ENCODE measurements at places on chromosomes 12 and 14.

- DNase-seq, result peak; percentile 40
Measured at GRCh38 chr14:77707355-77707723, 484 bp downstream of the ALKBH1 start.

GRCh38 chr12:18391151-18391550 is 129.8 kb downstream of the PIK3C2G start:
- DNase-seq, result no peak

DNA sequence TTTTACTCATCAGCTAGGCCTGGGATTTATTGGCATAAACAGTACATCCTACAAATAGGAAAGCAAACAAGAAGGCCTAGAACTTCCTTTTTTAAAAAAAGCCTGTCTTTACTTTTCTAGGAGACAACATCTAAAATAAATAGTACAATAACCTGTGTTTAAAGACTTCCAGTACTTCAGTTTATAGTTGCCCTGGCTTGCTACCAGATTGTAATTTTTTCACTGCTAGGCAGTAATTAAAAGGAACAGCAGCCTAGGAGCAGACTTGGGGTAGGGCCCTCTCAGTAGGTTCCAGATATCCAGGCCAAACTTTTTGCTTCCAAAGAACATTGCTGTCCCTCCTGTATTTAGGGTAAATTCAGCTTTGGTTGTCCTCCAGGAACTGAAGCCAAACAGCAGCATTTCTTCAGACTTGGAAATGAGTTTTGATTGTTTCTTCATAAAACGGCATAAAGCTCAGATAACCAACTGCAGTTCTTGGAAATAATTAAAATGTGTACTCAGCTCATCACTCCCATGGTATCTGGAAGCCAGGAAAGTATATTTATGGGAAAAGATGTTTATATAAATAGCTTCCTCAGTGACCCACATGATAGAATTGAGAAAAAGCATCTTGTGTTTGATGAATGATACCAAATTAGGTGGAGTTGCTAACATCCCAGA is 61.7 kb downstream of the PPP1R36 start:
- no peak for DNase-seq

DNA sequence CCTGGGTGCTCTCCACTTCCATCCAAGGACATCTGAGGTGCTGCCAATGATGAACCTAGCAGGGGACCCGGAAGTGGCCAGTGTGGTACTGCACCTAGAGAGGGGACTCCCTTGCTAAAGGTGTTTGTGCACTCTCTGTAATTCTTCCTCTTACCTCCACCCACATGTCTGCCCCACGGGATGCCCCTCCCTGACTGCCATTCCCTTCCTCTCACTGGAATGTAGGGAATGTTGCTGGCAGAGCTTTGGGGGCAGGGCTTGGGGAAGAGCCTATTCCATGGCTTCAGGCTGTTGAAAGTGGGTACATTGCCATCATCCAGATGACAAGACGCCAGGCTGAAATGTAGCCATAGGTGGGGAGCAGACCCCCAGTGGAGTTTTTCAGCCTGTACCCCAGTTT is 153.2 kb downstream of the SMOC1 start:
- no peak for DNase-seq

DNA sequence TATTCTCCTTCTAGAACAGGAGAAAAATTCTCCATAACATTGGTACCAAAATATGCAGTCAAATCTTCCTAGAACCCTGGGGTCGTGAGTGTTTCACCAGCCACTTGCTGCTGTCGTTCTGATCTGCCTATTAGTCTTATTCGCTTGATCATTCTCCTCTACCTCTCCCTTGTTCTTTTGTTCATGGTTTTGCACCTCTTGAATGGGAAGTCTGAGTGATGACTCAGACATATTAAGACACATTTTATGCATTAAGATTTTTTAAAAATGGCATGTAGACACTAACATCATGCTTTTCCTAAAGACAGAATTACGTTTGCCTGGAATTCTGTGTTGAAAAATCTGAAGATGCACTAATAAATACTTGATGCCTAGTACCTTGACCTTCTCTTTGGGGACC is 159.2 kb upstream of the LRIG3 start:
- DNase-seq, result no peak

- DNase-seq, result peak; percentile 16
Measured at GRCh38 chr12:78530100-78530765, 334.3 kb upstream of the SYT1 start.

GRCh38 chr12:124144531-124145194 is 150.2 kb upstream of the RFLNA start:
- no peak for DNase-seq

GRCh38 chr12:78293059-78293686 is 462.5 kb downstream of the NAV3 start:
- no peak for DNase-seq

DNA sequence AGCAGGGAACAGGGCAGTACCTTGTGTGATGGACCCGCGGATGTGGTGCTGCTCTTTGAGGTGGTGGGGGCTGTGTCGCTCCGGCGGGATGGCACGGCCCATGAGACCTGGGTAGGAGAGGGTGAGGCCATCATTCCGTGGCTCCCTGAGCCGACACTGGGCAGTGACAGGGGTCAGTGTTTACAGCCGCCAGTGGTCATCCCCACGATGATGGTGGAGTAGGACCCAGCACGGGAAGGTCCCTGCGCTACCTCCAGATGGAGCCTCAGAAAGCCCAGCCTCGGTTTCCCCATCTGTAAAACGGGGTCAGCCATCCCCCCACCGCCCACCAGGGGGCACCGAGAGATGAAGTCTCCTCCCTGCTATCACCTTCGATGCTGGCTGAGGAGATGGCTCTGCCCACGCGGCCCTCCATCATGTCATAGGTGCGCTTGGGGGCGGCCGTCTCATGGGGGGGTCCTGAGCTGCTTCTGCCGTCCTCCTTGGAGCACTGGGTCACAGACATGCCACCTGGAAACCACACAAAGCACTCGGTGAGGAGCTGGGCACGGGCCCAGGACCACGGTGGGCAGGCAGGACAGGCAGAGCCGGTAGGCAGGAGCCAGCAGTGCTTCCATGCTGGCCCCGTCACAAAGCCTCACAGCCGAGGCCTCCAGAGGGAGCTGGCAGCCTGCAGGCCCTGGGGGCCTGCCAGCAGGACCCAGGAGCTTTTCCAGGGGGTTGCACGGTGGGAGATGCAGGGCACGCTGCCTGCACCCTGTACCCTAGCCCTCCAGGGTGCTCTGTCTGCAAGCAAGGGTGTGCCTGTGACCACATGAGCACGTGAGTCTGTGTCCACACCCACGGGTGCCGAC is 53.1 kb downstream of the RFLNA start:
- DNase-seq, result no peak

DNA sequence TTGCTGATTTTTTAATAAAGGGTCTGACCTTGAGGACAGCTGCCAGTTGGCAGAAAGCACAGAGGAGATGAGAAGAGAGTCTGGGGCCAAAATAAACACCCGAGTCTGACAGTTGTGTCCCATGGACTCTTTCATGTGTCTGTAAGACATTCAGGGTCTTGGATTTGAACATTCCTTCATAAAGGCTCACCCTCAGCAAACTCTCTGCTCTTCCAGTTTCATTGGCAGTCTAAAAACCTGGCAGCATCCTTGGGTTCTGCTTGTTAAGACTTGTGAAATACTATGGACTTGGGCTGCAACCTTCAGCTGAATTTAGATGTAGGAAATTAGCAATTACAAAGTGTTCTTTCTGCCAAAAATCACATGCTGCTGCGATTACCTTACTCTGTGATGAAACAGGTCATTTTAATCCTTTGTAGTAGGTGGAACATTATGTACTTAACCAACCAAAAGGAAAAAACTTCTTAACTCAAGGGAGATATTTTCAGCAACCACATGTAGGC is 32.0 kb upstream of the LMNTD1 start:
- peak; percentile 50 for DNase-seq

- DNase-seq, result no peak
Measured at GRCh38 chr14:97946240-97946639, 1149.1 kb downstream of the VRK1 start.

DNA sequence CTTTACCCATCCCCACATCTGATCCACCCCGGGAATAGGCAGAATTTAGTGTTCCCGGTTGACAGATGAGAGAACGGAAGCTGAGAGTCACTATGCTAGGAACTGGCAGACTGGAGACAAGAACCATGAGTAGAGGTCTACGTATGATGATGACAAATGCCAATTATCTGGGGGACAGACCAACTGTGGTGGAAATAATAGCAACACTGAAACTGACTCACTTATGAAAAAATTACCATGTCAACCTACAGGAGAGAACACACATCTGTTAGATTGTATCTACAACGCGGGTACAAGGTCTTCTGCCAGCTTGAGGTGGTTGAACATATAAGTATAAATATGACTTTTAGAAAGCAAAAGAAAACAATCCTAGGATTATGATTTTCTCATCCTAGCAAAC is 15.4 kb upstream of the SELPLG start:
- peak; percentile 56 for DNase-seq

- no peak for DNase-seq
Measured at GRCh38 chr12:52204095-52204930, 12.5 kb upstream of the KRT80 start.

DNA sequence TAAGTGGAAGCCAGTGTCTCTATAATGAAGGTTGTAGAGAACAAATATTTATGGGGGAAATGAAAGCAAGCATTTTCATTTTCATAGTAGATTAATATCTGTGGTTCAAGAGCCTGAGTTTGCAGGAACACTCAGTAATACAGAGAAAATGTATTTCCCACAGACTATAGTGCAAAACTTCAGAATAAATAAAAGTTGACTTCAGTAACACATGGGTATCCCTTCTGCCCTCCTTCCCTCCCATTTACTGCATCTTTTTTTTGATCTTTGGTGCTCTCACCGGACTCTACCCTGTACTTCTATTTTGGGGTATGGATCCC is 75.3 kb upstream of the AMN1 start:
- no peak for DNase-seq

- no peak for DNase-seq
Measured at GRCh38 chr14:79878229-79878628, 333.1 kb downstream of the DIO2 start.

- DNase-seq, result no peak
Measured at GRCh38 chr14:102568115-102568614, 24.3 kb upstream of the RCOR1 start.

DNA sequence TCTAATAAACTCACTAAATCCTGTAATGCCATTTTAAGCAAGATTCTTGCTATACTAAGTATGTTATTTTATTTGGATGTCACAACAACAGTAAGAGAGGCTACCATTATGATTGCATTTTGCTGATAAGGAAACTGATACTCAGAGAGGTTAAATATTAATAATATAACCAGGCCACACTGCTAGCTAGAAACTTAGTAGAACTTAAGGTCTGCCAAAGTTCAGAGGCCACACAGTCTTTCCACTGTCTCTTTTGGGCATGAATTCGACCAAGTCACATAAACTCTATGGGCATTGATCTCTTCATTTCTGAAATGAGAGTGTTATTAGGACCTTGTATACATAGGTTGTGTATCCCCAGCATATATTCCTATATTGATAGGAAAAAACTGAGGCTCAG is 147.9 kb downstream of the SYNE2 start:
- DNase-seq, result no peak

DNA sequence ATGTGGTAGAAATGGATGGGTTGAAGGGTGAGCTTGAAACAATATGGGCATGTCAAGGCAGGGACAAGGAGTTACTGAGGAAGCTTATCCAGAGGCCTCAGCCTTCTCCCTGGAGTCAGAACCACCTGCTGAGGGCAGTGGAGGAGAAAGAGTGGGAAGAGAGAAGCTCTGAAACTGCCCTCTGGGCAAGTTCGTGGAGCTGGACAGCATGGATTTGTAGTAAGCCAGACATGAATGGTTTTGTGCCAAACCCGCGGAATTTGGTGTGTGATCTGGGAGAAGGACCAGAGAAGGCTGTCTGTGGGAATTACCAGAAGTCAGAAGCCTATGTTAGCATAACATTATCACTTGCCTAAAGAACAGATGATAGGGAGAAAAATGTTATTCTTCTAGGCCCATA is 164.8 kb downstream of the SLC41A2 start:
- peak; percentile 88 for DNase-seq

GRCh38 chr12:116880817-116881324 is 370 bp downstream of the HRK start:
- no peak for DNase-seq

Measured in stromal cell of bone marrow (primary cell).